ENCODE measurements at places on chromosomes 5 and 9.
A peak's percentile ranks its signal among the peaks of the same experiment; 100 is the strongest.

GRCh38 chr9:109708451-109708945 is 71.5 kb upstream of the PALM2AKAP2 start:
- no peak for DNase-seq

- no peak for DNase-seq
These were observed 13.9 kb upstream of the HABP4 start for GRCh38 chr9:96436063-96436455.

DNA sequence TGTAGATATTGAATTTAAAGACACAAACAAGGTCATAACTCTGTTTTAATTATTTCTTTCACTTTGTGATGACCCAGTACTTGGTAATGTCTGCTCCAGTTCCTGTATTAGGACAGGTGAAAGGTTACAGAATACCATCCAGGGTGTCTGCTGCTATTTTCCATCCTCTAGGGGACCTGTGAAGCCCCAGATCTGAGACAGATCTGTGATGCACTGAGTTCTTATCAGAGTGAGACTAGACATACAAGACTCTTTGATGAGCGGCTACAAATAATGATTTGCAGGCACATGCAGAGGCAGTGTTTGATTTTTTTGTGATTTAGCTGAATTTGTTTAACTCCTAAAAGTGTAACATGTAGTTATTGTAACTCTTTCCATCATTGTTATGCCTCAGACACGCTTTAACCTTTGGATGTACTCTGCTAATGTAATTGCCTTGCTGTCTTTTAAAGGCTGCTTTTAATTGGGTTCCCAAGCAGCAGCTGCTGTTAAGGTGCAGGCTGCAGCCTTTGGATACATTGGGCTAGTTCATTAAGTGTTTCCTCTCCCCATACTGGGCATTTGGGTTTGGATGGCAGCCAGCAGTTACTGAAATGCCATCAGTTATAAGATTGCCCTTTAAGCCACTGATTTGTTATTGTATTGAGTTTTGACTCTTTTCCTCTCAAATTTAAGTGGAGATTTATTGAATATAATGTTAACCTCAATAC is 63.3 kb downstream of the RASGRF2 start:
- no peak for DNase-seq

DNA sequence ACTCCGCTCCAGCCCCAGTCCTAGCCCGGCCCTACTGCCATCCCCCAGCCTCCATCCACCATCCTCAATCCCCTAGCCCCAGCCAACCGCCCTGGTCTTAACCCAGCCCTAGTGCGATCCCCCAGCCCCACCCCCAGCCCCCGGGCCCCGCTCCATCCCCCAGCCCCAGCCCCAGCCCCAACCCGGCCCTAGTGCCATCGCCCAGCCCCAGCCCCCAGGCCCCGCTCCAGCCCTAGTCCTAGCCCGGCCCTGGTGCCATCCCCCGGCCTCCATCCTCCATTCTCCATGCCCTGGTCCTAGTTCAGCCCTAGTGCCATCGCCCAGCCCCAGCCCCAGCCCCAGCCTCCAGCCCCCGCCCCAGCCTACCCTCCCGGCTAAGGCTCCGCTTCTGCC is 398 bp downstream of the TOR1A start:
- no peak for DNase-seq

DNA sequence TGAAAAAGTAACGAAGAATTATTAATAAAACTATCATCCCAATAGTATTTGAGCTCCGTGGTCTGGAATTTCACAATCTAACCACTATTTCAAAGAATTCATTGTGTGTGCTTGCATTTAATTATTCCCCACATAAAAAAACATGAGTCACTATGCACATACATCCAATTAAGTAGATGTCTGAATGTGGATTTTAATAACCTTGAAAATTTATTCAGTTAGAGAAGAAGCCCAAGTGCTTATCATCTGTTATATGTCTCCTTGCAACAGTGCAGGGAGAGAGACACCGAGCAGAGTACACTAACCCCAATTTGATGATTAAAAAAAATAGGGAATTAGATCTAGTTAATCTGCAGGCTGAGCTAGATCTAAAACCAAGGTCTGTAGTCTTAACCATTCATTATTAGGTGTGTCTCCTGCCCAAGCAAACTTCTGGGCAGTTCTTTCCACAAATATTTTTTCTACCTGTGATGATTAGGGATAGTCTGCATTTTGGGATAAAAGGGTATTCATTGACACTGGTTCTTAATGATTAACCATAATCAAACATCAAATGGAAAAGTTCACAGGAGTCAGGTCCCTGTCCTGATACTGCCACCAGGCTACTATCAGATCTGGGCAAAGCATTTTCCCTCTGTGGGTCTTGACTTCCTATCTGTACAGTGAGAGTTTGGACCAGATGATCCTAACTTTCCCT is 164.2 kb downstream of the GRIA1 start:
- DNase-seq: no peak

- DNase-seq: peak; percentile 13
These were observed 1.3 kb downstream of the ZNF131 start for GRCh38 chr5:43121913-43122484.
